ENCODE measurements at places on chromosomes 16 and 17.
A peak's percentile ranks its signal among the peaks of the same experiment; 100 is the strongest.

GRCh38 chr16:16890964-16891363 is 512.0 kb downstream of the NPIPA7 start:
- DNase-seq = no peak

- DNase-seq = no peak
Measured at GRCh38 chr16:52494145-52494544, 52.8 kb downstream of the TOX3 start.

- DNase-seq = no peak
Measured at GRCh38 chr16:10817963-10818941, at the start of gene TVP23A. TVP23A (minus strand) TSS chr16:10818794; CDS start chr16:10818493, 301 bp downstream.

DNA sequence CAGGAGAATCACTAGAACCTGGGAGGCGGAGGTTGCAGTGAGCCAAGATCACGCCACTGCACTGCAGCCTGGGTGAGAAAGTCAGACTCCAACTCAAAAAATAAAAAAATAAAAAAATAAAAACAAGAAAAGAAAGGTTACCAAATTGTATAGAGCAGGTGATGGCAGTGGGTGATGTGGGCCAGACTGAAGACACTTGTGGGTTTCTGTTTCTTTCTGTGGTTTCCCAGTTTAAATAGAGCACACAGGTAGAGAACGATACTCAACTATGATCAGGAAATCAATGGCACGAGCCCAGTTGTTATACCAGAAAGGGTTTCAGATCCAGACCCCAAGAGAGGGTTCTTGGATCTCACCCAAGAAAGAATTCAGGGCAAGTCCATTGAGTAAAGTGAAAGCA is 32.6 kb downstream of the NUBP1 start:
- no peak for DNase-seq

DNA sequence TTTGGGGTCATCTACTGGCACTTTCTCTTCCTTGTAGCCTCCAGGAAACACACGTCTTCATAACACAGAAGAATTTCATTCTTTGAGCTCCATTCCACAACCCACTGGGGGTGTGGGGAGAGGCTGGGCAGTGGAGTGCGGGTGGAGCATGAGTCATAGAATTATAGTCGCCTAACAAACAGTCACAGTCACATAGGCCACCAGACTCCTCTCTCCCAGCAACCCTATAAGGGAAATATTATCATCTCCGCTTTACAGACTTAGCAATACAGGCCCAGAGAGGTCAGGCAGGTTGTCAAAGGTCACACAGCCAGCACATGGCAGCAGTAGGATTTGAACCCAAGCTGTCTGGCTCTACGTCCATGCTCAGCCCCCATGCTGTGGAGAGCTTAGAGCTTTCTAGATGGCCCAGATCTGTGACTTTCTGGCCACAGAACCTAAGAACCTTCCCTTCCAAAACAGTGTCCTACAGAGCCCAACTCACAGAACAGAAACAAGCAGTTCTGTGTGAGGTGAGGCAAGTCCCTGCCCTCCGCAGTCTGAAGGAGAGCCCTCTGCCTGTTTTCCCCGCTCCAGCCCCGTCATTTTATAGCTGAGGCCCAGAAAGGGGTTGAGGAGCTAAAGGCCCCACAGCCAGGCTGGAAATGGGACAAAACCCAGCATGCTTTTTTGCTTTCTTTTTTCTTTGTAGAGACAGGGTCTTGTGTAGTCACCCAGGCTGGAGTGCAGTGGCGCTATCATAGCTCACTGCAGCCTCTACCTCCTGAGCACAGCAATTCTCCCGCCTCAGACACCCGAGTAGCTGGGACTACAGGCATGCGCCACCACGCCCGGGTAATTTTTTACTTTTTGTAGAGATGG is 10.7 kb upstream of the LITAF start:
- DNase-seq = no peak

GRCh38 chr17:55750750-55751657 is at the start of gene PCTP:
PCTP (plus strand) TSS chr17:55751051; CDS start chr17:55751104, 53 bp downstream.
- peak; percentile 85 for DNase-seq

GRCh38 chr17:79842136-79842655 is 3.0 kb upstream of the CBX4 start:
- no peak for DNase-seq

DNA sequence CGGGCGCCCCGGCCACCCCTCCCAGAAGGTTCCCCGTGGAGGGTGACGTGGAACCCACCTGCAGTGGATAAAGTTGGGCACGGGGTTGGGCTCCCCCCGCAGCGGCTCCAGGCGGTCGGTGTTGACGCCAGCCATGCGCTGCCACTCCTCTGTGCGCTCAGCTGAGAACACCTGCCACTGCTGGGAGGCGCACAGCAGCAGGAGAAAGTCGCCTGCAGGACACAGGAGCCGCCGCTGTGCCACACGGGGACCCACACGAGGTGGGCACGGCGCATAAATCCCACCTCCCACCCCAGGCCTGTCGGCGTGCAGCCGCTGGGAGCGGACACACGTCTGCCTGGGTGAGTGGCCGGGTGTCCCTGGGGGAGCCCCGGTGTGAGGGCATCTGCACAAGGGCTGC is 20.7 kb downstream of the CTU2 start:
- DNase-seq = no peak
